ENCODE measurements at places on chromosomes 6 and 20.
A peak's percentile ranks its signal among the peaks of the same experiment; 100 is the strongest.

DNA sequence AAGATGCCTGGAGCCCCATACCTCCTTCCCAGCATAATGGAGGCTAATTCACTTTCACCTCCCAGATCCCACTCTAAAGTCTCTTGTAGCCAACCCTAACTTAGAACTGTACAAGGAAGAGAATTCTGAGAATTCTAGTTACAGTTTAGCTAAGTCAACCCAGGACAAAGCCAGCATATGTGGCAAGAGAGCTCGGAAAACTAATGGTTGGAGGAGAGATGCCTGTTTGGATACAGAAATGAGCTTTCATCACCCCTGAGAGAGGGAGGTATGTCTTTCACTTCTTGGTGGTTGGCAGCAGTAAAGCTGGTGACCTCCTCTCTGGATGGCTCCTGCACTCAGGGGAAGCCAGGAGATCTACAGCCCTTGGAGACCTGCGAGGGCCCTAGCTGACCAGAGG lies 252.6 kb upstream of the SUPT3H start:
- DNase-seq, result no peak

GRCh38 chr6:167113047-167113754 lies 9.7 kb upstream of the CCR6 start:
- no peak for DNase-seq

DNA sequence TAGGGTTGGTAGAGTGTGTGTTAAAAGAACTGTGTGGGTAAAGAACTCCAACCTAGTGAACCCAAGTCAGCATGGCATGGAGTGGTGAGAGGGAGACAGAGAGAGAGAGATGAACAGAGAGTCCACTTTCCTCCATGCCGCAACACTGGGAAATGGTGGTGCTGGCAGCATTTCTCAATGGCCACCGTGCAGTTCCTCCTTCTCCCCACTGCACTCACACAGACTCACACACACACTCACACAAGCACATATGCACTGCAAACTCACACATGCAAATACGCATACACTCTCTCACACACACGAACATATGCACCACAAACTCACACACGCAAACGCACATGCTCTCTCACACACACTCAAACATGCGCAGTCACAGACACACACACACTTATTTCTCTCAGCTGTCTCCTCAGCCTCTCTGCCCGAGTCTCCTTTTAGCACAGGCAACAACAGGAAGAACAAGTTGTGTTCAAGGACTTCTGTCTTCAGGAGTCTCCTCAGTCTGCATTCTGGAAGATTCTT lies 66.5 kb upstream of the LY86 start:
- no peak for DNase-seq

GRCh38 chr20:17786221-17786718 lies 86.5 kb downstream of the BANF2 start:
- peak; percentile 68 for DNase-seq

DNA sequence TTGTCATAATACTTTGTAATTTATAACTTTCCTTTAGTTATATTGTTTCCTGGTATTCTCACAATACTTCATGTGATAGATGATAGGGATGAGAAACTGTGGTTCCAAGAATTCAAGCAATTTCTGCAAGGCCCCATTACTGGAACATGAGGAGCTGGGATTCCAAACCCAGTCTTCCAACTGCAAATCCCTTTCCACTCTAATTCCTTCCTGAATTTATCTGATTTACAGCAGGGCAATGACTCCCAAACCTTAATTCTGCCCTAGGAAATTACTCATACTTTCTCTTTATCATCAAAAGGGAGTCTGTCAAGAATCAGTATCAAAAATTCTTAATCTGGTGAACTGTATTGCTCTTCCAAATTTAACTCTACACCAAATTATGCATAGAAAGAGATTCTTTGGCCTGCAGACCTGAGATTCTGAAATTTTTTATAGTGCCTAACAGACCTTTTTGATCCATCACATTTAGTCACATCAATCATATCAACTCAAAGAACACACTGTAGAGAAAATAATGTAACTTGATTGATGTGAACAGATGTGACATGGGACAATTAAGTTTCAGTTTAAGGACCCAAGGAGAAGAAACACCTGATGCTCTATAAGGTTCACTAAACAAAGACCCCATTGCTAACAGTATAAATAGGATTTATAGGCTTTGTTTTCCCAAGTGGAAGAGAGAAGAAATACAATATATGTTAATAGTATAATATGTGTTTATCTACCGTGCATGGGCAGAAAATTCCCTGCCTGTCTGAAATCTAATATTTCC lies 41.5 kb upstream of the GJA1 start:
- DNase-seq, result no peak

DNA sequence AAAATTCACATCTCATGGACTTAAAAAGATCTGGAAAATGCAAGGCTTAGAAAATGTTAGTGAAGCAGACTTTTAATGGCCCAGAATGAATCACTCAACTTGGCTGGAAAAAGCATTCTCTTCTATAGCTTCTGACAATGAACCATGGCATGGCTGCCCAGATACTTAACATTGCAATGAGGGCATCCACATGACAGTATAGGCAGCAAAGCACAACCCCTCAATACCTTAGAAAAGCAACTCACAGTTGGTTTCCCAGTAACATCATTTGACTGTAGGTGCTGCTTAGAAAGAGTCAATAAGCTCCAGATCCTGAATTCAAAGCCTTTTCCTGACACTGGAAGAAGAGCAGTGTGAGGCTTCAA lies 155.8 kb downstream of the EYA4 start:
- no peak for DNase-seq

DNA sequence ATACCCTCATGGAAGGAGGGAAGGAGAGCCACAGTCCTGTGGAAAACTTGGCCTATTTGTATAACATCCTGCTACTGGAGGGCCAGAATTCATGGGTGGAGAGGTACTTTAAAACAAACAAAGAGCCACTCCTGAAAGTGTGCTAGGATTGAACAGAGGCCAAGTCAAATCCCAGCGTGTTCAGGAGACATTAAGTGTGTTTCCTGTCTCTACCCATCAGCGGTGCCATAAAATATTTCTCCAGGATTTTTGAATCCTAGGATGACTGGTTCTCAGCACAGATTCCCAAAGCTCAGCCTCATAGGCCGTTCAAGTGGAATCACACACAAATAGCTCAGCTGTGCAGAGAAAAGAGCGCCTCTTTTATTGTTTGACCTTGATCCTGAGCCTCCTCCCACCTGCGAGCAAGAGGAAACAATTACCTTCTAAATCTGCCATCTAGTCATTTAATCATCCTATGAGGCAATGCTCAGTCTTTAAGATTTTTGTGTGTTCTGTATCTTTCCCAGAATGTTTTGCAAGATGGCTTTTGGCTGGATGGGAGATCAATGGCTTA lies 31.8 kb upstream of the RALGAPA2 start:
- no peak for DNase-seq
